ENCODE measurements at places on chromosomes 16 and 17. TPM values are rescaled to one million over a fixed set of nuclear protein-coding genes. Genes with fewer than 3 reads are reported as not detected.

Gene PRR35
- total RNA-seq = not detected

Gene ZNF597
- 2.1 TPM for total RNA-seq

Gene RHBDF1
- 67.0 TPM for total RNA-seq

Gene MRPS7
- total RNA-seq = 34.0 TPM

Gene RAC3
- total RNA-seq = 4.6 TPM

Gene CLCN7
- 106 TPM for total RNA-seq

Gene FBXL16
- total RNA-seq = 0.13 TPM

Gene CPNE7
- 1.3 TPM for total RNA-seq

Gene MNT
- total RNA-seq = 19.2 TPM

Gene MRPL38
- 23.9 TPM for total RNA-seq

Gene NR1D1
- 6.2 TPM for total RNA-seq

Measured in smooth muscle cell of the pulmonary artery (primary cell).